ENCODE measurements at places on chromosomes 11 and 22.
A peak's percentile ranks its signal among the peaks of the same experiment; 100 is the strongest.

DNA sequence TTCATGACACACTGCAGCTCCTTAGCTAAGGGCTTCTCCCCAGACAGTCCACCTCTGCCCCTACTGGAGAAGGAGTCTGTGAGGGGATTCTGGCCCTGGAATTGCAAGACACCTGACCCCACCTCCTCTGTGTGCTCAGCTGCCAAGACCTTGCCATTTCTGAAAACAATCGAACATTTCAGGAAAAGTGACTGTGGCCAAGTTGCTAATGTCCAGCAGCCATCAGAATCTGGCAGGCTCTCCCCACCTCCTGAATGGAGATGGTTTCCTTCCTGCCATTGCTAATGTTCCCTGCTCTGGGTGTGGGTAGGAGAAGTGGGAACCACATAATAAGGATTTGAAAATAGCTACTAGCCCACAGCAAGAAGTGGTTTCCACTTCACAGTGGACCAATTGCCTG is 127.2 kb upstream of the ALX4 start:
- DNase-seq = no peak

DNA sequence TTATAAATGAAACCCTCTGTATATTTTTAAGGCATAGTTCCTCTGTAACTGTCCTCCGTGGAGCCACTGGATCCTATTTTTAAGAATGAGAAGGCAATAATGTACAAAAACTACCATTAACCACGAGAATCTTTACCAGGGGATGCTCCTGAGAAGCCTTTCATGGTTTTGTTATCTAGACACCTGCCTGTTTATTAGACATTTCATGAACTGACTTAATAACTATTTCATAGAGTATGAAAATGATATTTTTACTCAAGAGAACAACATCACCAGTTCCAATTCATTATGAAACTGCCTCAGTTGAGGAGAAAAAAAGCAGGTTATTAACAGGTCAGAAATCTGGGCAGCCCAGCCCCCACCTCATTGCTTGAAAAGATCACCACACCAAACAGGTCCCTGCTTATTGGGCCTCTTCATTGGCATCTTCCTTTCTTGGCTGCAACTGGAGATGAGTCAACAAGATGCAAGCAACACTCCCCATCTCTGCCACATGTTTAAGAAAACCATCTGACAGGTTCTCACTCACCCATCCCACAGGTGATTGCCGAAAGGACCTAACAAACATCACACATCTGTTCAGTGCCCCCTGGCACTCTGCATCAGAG is 27.8 kb downstream of the ETS1 start:
- no peak for DNase-seq

- no peak for DNase-seq
Observed at GRCh38 chr11:130924750-130925149, 8.5 kb upstream of the SNX19 start.

DNA sequence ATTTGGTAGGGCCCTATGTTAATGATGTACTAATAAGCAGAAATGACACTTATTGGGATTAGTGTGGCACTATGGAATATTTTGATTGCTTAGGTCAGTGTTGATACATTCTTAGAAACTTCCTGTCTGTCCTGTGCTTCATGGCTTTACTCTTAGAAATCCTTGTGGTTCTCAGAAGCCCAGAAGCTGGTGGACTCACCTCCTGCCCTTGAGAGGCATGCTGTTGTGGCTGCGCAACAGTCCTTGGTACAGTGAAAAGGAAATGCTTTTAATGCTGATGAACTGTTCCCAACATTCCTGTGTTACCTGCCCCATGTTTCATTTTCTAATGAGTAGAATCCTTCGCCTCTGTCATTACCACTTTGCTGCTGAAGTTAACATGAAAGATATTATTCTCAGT is 52.4 kb upstream of the MYO18B start:
- no peak for DNase-seq

- DNase-seq = peak; percentile 53
Observed at GRCh38 chr11:208181-208916, 841 bp downstream of the RIC8A start.

- DNase-seq = no peak
Observed at GRCh38 chr11:3939211-3939610, 83.7 kb downstream of the STIM1 start.

GRCh38 chr11:42631220-42631843 is 680.5 kb upstream of the API5 start:
- peak; percentile 50 for DNase-seq

- DNase-seq = no peak
Observed at GRCh38 chr11:61512435-61512834, 3.9 kb downstream of the LRRC10B start.

- no peak for DNase-seq
Observed at GRCh38 chr11:65452806-65453490, 30.4 kb downstream of the NEAT1 start.

DNA sequence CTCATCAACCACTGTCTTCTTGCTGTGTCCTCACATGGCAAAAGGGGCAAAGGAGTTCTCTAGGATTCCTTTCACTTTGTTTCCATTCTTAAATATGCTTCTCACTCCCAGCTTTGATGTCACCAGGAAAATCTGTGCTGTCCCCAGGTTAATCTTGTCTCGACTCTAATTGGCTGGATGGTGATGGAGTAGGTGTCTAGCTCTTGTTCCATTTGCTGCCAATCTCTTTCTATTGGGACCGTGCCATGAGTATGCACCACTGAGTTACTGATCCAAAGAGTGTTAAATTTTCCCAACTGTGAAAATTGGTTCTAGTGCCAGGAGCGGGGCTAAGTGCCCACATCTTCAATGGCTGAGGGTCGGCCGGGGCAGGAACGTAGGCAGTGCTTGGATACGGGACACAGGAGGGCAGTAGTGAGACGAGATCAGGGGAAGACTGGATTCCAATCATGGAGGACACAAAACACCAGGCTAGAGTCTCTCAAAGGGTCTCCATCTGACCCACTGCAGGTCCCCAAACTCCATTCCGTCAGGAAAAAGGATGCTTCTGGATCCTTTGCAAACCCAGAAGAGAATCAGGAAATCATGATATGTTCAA is 47.7 kb upstream of the CSNK2A3 start:
- no peak for DNase-seq

DNA sequence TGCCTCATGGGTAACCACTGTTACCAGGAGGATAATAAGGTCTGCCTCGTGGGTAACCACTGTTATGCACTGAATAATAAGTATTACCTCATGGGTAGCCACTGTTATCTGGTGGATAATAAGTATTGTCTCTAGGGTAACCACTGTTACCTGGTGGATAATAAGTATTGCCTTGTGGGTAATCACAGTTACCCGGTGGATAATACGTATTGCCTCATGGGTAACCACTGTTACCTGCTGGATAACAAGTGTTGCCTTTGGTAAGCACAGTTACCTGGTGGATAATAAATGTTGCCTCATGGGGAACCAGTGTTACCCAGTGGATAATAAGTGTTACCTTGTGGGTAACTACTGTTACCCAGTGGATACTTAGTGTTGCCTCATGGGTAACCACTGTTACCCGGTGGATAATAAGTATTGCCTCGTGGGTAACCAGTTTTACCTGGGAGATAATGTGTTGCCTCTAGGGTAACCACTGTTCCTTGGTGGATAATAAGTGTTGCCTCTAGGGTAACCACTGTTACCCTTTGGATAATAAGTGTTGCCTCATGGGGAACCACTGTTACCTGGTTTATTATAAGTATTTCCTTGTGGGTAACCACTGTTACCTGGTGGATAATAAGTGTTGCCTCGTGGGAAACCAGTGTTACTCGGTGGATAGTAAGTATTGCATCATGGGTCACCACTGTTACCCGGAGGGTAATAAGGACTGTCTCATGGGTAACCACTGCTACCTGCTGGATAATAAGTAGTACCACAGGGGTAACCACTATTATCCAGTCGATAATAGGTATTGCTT is 10.6 kb upstream of the NXPE4 start:
- DNase-seq = no peak

GRCh38 chr22:35367331-35367886 is 13.5 kb upstream of the HMOX1 start:
- no peak for DNase-seq

- DNase-seq = peak; percentile 45
Observed at GRCh38 chr11:117143390-117143789, 697 bp upstream of the PAFAH1B2 start.

GRCh38 chr11:133681901-133682300 is 149.6 kb upstream of the OPCML start:
- DNase-seq = peak; percentile 95

DNA sequence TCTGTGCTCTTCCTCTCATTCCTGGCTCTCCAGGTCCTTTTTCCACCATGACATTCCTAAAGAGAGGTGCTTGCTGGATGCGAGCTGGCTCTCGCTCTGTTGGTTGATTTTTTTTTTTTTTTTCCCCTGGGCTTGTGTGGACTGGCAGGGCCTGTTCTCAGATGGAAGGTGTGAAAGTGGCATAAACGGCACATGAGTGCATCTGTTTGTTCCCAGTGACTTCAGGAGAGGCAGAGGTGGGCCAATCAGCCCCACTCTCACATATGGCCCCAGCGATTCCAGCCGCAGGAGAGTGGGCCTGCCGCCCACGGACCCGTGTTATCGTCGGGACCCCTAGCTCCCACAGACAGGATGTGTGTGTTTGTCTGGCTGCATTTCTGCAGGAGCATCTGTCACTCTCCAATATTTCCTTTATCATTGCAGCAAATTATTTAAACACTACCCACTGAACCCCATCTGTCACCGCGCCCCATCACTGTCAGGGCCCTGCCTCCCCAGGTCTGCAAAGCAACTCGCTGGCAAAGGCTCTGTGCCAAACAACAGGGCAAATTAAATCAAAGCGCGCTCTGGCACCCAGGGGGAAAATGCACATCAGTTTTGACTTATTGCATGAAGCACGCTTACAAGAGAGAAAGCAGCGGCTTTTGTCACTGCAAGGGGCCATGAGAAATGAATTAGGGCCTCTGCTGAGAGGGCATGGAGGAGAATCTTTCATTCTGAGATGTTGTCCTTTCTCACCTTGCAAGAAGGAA is 886.3 kb downstream of the NTM start:
- no peak for DNase-seq

DNA sequence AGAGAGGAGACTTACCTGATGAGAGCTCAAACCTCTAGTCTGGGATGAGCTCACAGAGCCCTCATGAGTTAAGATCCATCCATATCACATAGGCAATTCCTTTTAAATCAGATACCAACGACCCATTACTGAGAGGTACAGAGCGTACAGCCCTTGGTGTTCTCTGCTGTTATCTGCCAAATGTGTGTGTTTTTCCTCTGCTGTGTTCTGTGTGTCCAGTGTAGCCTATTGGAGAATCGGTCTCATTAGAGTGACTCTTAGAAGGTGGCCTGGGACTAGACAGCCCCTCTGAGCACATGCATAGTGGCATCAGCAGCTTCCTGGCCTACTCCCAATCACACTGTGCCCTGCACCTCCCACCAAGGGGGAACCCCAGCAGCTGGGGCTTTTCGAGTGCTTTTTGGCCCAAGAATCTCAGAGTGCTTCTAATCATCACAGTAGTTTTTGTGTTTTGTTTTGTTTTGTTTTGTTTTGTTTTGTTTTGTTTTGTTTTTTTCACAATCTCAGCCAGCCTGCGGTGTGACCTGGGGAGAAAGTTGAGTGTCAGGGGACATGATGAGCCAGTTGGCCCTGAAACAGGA is 25.4 kb downstream of the TP53AIP1 start:
- DNase-seq = no peak

DNA sequence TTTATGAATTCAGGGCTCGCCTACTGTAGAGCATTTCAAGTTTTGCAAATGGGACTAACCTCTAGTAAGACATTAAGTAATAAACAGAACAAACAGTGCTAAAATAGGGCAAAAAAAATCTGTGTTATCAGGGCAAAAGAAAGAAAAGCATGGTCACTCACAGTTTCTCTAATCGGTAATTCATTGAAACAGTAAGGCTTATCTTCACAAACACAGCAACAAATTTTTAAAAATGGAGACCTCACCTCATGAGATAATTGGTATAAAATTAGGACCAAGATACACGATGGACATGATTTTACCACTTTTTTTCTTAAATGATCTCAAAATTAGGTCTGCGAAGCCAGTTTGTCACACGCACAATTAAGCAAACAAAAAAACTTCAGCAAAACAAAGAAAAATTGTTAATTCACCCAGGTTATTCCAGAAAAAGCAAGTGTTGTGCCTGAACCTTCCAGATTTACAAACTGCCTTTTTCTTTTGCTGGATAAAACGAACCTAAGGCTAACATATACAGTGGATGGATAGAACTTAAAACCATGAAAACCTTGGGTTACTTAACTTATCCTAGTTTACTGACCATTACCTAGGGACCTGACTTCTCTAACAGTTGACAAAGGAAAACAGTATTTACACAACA is 1.4 kb downstream of the TMEM123 start:
- no peak for DNase-seq

DNA sequence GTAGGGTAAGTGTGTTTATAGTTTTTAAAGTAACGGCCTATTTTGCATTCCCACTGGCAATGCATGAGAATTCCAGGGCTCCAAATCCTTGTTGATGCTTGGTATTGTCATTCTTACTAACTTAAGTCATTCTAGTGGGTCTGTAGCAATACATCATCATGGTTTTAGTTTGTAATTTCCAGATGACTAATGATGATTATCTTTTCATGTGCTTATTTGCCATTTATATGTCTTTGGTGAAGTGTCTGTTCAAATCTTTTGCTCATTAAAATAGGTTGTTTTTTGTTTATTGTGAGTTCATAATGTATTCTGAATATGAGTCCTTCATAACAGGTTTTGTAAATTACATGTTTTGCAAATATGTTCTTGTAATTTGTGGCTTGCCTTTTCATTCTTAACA is 31.2 kb downstream of the MTMR3 start:
- DNase-seq = no peak

DNA sequence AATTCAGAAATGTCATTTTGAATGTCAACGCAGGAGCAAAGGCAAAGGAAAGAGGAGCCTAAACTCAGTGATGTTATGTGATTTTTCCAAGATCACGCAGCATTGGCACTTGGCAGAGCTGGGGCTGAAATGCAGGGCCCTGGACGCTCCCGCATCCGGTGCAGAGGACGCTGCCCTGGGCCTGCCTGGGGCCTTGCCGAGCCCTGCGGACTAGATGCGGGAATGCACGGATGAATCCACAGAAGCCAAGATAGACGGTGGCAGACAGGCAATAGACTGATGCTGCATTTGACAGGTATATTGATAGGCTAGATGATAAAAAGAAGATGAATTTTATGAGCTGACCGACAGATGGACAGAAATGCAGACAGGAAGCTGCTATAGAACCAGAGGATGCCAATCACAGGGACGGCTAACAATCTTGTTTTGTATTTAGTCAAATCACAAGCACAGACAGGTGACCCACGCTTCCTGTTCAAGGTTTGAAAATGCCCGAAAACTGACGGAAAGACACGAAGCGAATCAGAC is 696 bp upstream of the MARK2 start:
- no peak for DNase-seq

DNA sequence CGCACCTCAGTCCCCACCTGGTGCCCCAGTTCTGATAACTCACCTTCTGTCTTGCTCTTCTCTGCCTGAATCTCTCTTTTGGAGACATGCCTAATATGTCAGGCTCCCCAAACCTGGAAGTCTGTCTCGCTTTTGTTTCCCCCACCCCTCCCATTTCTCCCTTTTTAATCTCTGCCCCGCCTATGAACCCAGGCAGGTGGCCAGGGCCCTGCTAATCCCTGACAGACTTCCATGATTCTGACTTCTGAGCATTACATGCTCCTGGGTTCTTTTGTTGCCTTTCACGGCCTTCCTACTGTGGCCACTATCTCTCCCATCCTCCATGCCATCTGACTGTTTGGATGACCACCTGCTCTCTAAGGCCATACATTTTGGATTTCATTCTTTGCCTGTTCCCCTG is 1120.9 kb upstream of the CCDC90B start:
- no peak for DNase-seq

GRCh38 chr11:61056571-61056970 is 45.7 kb upstream of the CD5 start:
- no peak for DNase-seq

Measured in NCI-H1105 (cell line).